ENCODE measurements at places on chromosomes 13 and 19.

DNA sequence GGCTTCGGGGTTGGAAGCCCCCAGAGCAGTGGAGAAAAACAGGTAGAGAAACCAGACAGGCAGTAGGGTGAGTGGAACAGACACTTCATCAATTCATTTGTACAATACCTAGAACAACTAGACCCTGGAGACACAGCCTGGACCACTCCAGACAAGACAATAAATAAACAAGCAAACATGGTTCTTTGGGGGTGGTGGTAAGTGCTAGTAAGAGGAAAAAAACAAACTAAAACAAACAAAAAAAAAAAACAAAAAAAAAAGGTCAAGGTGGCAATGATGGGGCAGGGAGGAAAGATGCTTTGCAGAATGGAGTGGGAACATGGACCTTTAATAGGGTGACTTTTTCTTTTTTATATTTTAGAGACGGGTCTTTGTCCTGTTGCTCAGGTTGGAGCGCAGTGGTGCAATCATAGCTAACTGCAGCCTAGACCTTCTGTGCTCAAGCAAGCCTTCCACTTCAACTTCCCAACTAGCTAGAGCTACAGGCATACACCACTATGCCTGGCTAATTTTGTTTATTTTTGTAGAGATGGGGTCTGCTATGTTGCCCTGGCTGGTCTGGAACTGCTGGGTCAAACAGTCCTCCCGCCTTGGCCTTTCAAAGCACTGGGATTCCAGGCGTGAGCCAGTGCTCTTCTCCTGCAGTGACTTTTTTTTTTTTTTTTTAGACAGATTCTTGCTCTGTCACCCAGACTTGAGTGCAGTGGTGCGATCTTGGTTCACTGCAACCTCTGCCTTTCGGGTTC, 3.1 kb downstream of the JUNB start:
- no peak for DNase-seq

DNA sequence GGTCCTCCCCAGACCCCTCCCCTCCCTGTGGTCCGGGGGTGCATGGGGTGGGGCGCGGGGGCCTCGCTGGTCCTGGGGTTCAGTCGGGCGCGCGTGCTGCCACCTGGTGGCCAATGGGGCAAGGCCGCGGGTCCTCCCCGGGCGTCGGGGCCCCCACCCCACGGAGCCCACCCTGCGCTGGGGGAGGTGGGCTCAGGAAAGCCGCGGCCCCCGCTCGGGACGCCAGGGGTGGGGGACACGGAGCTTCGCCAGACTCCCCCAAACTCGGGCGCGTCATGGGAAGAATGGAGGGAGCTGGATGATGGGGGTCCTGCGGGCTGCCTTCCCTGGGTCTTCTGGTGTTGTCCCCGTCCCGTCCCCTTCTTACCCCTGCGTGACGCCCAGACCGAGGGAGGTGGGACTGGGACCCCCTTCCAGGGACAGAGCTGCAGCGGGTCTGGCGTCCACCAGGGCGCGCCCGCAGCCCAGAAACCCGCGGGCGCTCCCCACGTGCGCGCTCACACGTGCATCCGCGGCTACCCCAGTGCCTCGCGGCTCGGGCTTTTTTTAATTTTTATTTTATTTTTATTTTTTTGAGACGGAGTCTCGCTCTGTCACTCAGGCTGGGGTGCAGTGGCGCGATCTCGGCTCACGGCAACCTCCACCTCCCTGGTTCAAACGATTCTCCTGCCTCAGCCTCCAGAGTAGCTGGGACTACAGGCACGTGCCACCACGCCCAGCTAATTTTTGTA, 19.8 kb upstream of the TCF3 start:
- DNase-seq = no peak

- no peak for DNase-seq
Measured at GRCh38 chr13:40063703-40064102, 408.2 kb downstream of the COG6 start.

DNA sequence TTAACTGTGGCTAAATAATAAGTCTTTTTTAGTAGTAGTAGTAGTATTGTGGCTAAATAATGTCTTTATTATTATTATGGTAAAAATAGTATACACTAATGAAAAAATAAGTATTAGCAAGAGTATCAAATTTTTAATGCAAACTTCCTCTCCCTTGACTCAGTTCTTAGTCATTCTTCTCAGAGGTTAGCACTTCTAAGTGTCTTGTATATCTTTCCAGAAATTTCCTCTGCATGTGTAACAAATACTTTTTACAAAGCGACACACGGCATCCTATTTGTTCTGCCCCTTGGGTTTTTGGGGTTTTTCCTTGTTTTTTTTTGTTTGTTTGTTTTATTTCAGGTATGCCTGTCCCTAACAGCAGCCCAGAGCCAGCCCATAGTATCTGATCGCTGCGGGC, 20.9 kb downstream of the SIN3B start:
- no peak for DNase-seq

- no peak for DNase-seq
Measured at GRCh38 chr19:41106177-41106576, 8.1 kb upstream of the CYP2F1 start.

DNA sequence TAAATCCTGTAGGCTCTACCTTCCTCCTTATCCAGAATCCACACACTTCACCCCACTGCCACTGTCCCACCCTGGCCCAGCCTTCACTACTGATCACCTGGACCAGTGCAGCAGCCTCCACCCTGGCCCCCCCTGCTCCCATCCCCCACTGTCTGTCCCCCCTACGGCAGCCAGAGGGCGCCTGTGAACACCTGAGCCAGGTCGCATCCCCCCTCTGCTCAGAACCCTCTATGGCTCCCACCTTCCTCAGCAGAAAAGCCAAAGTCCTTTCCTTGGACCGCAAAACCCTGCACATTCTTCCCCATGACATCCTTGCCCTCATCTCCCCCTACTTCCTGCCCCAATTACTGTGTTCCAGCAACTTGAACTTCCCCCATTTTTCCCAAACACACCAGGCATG, 20.6 kb downstream of the ELAVL3 start:
- no peak for DNase-seq

DNA sequence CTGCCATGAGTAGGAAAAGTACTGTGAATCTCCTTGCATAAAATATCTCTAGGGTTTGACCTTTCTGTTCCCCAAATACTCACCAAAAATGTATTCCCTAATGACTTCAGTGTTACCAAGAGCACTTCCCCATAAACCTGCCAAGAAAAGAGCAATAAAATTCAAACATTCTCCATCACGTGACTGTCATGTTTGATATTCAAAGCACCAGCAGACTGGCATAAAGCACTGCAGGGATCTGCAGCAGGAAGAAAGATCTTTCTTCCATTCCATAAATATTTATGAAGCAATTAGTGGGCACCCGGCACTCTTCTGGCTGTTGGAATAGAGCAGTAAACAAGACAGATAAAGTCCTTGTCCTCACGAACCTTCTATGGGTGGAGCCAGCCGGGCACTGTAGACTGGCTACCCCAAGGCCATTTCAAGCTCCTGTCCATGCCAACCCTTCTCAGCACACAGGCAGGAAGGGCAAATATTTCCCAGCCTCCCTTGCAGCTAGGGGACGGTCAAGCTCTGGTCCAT, 20.3 kb downstream of the PLA2G4C start:
- DNase-seq = no peak

DNA sequence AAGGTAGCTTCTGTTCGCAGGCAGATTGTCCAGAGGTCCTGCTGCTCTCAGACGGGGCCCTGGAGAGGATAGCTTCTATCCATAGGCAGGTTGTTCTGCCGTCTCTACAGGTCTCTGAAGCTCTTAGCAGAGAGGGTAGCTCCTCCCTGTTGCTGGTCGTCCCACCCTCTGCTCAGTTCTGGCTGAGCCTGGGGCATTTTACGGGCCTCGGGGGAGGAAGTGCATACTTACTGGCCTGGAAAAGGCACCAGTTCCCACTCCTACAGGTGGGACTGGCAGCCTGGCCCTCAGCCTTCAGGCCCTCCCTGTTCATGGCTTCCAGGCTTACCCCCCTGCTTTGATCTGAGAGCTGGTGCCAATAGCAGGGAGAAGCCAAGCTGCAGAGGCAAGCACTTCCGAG, 42.3 kb downstream of the USPL1 start:
- no peak for DNase-seq

GRCh38 chr19:54882758-54883157, 8.7 kb downstream of the FCAR start:
- DNase-seq = no peak

DNA sequence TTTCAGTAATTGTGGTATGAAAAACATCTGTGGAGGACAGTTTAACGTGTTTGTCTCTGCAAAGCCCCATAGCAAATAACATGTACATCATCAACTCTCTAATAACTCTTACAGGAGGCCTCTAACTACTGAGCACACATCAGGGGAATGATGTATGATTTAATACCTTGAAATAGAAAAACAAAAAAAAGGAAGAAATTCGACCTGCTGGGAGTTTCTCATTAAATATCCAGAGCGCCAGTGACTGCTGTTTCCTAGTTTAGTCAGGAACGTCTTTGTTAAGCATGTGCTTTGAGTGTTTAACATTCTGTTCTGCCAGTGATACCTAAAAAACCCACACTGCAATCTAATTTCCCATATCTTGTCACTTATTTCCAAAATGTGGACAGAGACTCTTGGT, 235.4 kb downstream of the PCDH20 start:
- DNase-seq = no peak

DNA sequence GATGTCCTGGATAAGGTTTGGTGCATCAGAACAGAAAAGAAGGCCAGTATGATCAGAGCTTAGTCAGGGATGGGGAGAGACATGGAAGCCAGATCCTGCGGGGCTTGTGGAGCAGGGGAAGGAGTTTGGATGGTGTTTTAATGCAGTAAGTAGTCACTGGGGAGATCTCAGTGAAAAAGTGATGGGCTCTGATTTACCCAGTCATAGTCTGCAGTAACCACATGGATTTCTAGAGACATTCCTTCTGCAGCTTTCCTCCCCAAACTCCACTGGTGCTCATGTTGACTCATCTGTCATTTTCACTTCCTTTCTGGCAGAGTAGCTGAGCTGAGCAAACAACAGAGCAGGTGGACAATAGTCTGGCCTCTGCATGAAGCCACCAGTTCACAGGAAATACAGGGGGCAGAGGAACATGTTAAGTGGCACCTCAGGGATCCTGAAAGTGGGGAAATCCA, 144.1 kb downstream of the DPF1 start:
- no peak for DNase-seq

DNA sequence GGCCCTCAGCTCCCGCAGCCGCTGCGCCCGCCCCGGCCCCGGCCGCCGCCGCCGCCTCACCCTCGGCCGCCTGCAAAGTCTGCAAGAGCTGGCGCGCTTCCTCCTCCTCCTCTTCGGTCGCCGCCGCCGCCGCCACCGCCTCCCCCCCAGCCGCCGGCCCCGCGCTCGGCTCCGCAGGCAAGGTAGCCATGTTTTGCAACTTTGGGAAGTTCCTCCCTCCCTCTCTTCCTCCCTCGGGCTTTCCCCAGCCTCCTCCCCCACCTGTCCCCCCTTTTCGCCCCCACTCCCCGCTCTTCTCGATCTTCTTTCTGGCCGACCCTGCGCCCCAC, 433 bp downstream of the SIX5 start:
- no peak for DNase-seq

DNA sequence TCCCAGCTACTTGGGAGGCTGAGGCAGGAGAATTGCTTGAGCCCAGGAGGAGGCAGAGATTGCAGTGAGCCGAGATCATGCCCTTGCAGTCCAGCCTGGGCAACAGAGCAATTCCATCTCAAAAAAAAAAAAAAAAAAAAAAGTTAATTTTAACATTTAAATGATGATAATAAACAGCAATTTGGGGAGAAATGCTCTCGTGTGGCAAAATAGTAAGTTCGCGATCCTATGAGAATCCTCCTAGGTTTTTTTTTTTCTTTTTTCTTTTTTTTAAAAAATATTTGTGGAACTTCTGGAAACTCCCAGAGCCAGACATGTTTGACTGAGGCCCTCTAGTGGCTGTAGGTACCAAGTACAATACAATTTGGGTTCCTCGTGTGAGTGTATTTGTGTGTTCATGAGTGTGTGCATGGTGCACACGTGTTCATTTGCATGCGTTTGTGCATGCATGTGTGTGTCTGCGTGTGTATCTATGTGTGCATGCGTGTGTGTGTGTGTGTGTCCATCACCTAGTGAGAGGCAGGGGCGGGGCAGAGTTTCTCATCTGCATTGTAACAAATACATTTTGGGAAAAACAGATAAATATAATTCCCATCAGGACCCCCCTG, 31.2 kb downstream of the TMPRSS9 start:
- DNase-seq = no peak

GRCh38 chr19:3499738-3500428, 591 bp downstream of the DOHH start:
- no peak for DNase-seq

DNA sequence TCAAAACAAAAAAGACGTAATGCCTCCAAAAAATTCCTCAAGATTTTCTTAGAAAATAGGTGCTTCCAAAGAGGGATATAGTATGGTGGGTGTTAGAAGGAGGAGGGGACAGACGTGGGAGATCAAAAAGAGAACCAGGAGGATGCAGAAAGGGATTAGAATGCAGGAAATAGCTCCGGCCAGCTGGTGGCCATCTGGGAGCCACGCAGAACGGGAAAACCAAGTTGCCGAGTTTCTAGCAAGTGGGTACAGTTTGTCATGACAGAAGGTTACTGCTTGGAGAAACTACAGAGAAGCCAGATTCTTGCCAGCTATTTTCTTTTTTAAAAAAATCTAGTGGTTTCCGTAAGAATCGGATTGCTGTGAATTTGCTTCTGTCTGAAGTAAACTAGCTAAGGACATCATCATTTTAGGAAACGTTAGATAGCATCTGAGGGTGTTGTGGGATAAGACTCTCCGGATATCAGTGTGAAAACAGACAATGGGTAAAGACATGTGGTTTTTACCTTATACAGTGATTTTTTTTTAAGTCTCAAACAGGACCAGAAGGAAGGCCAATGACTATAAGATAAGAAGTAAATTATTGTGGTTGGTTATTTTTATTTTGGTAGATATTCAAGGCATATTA, 104.9 kb downstream of the HSPH1 start:
- no peak for DNase-seq

GRCh38 chr19:447064-447426, 13.8 kb downstream of the SHC2 start:
- no peak for DNase-seq

- no peak for DNase-seq
Measured at GRCh38 chr19:23509686-23510450, 114.6 kb upstream of the ZNF91 start.

DNA sequence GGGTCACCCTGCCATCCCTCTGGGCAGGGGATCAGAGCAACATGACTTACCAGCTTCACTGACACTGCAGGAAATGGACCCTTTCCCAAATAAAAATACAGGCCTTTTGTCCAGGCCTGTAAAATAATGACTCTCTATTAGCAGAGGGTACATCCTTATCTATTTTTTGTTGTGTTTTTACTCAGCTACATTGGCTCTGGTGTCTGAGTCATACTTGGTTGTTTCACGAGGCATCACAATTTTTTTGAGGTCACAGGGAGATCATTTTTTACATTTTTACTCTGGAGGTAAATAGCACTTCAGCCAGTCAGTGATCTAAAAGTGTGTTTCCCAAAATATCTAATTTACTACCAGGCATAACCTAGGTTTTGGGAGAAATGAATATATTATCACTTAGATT, 6.9 kb upstream of the HTR2A start:
- no peak for DNase-seq

DNA sequence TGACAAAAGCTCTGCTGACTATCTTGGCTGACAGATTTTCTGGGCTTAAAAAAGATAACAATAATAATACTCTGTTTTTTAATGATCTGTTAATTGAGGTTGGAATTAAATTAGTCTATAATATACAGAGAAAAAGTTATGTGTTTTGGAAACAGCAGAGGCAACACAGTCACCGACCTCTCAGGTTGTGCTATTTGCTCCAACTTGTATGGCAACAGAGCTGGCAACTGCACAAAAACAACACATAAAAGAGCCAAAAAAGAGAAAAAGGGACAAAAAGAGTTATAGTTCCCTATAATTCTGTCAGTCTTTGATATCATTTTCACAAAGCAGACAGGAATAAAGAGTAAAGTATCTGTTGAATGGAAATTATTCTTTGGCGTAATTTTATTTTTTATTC, 102.3 kb upstream of the POSTN start:
- no peak for DNase-seq

Measured in mesenteric fat pad (tissue), 1 donor.